ENCODE measurements at places on chromosomes 2 and 18.
A peak's percentile ranks its signal among the peaks of the same experiment; 100 is the strongest.

DNA sequence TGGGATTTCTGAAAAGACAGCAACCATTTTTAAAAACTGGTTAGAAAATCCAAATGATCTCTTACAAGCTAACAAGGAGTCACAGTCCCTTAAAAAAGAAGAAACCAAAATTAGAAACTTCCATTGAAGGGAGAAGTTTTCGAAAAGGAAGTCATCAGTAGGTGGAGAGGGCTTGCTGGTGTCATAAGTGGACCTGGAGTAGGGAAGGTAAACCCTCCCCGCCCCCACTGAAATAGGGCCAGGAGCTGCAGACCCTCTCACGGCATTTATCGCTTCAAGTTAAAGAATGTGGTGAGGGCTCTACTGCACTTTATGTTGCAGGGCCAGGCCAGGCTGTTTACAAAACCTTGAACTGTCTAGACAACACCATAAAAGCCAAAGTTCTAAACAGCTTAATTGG is 2.9 kb downstream of the HOXD11 start:
- DNase-seq, result peak; percentile 54

DNA sequence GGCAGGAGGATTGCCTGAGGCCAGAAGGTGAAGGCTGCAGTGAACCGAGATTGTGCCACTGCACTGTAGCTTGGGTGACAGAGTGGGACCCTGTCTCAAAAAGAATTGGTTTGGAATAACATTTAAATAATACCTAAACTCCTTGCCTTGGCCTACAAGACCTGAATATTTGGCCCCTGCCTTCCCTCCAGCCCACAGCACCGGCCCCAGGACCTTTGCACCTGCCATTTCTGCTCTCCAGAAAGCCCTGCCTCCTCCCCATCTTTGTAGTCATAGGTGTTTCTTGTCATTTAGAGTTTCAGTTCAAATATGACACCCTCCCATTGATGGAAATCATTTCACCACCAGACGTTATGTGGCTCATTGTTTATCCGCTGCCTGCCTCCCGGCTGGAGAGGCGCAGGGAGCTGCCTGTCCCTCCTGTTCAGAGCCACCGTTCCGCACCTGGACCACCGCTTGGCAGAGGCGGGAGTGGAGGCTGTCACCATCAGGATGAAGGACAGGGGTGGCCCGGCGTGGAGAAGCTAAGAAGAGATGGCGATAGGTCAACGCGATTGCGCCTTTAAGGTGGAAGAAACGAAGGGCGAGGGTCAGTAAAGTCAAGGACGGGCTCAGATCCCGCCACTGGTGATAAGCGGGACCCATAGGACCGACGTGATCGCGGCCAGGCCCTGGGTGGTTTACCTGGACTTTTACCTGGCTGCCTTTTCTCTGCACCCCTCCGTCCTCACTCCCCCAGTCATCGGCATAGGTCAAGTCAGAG is 638 bp upstream of the LPIN1 start:
- no peak for DNase-seq

GRCh38 chr18:75351409-75351808 is 76.1 kb downstream of the SMIM21 start:
- no peak for DNase-seq

DNA sequence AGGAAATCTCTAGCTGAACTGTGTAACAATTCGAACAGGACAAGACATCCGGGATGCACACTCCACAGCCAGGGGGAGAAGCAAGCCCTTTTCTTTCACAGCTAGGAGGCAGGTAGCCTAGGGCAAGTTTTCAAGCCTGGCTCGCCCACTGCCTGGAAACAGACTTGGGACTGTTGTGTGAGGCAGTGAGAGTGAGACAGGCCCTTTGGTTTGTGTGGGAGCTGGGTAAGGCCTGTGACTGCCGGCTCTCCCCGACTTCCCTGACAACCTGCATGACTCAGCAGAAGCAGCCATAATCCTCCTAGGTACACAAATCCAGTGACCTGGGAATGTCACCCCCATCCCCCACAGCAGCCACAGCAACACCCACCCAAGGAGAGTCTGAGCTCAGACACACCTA is 179.7 kb downstream of the WDPCP start:
- DNase-seq, result no peak

- no peak for DNase-seq
Measured at GRCh38 chr18:57889841-57890240, 86.7 kb upstream of the ATP8B1 start.

- no peak for DNase-seq
Measured at GRCh38 chr18:54240629-54241107, 16.2 kb upstream of the MBD2 start.

DNA sequence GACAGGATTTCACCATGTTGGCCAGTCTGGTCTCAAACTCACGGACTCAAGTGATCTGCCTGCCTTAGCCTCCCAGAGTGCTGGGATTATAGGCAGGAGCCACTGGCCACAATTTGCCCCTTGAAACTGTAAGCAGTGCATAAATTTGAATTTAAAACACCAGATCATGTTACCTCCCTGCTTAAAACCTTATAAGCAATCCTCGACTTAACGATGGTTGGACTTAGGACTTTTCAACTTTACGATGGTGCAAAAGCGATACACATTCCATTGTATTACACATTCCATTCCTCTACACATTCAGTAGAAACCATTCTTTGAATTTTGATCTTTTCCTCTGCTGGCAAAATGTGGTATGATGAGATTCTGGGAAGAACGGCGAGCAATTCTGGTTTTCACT is 23.2 kb upstream of the EFR3B start:
- peak; percentile 82 for DNase-seq

DNA sequence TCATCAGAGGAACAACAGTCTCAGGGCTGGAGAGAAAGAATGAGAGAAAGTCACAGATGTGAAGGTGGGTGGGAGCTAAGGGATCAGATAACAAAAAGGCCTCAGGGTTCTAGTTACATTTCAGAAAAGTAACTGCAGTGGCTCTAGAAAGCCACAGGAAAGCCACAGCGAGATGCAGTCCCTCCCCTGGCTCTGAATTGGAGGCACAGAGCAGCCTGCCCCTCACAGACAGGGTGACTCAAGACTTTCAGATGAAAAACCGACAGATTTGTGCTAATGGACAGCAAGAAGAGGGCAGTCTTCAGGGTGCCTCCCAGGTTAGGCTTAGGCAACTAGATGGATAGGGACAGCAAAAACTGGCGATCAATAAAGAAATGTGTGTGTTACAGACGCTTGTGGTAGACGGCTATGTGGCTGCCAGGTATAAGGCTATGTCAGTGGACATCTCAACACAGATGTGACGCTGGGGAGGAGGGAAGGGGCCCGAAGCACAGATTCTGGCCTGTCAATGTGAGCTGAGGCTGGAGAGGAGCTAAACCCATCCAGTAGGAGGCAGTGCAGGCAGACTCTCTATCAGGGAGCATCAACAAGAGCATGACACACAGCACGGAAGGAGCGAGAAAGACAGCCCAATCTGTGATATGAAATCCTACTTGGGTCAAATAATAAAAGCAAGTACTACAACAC is 26.2 kb downstream of the UNC50 start:
- peak; percentile 13 for DNase-seq

DNA sequence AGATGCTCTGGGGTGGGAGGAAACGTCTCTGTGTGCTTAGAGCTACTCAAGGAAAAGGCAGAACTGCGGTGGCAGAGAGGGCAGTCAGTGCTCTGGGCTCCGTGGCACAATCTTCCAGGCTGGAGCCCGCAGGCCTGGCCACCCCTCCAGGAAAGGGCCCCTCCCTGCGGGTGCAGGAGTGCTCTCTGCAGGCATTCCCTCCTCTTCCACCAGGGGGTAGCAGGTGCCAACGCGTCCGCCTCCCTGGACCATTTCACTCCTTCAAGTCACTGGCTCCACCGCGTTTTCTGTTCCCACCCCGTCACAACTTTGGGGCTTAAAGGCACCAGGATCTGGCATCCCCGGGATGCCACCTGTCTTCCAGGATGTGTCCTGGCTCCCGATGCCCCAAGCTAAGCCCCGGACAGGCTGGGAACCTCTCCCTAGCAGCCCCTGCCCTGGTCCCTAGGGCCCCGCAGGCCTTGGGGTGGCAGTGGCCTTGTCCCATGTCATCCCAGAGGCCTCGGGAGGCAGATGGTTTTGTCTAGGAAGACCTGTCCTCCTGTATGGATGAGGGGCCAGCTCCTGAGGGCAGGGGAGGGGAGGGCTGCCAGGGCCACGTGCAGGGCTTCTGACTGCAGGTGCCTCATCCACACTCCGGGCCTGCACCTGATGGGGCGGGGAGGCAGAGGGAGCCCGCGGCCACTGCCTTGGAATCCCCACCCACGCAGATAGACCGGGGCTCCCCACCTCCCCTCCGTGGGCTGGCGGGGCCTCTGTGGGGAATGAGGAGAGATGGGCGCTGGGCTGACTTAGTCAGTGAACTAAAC is 26.4 kb downstream of the KCNIP3 start:
- DNase-seq, result peak; percentile 81

GRCh38 chr18:24248359-24248758 is 109.5 kb downstream of the CABYR start:
- DNase-seq, result no peak

- DNase-seq, result peak; percentile 26
Measured at GRCh38 chr2:22347306-22347705, 1037.7 kb upstream of the KLHL29 start.

GRCh38 chr18:75588412-75588811 is 160.9 kb upstream of the SMIM21 start:
- DNase-seq, result no peak

DNA sequence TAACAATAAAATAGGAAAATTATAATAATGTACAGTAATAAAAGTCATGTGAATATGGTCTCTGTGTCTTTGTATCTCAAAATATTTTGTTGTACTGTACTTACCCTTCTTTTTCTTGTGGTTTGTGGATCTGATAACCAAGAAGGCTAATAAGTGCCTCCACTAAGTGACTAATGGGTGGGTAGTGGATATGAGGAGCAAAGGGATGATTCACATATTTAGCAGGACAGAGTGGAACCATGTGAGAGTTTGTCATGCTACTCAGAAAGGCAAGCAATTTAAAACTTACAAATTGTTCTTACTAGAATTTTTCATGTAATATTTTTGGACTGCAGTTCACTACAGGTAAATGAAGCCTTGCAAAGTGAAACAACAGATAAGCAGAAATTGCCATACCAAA is 1241.2 kb upstream of the CDH2 start:
- DNase-seq, result no peak

DNA sequence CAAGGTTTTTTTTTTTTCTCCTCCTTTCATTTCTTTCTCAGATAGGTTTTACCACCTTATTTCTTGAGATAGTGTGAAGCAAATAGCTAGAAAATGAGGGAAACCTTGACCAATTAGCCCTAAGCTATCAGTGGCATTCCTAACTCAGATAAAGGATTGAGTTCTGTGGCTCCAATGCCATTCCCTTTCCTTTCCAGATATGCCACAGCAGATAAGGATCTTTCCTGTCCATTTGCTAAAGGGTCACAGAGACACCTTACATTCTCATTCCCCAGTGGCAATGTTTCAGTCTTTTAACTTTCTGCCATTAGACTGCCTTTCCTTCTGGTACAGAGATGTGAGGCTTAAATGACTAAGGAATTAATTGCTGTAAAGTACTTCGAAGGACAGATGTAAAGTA is 81.7 kb downstream of the MGAT5 start:
- no peak for DNase-seq

DNA sequence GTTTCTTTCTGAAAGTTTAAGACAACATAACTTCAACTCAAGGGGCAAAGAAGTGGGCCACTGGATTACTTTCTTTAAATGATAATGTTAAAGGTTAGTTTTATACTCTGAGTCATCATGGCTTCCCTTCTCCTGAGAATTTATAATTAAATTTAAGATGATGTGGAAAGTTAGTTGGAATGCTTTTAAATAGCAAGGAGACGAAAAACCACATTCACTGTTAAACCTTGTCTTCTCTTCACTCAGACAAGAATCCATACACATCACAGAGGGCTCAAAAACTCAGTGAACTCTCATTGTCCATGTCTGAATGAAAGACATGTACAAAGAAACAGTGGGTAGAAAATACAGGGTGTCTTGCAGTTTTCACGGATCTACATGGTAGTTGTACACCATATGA is 65.6 kb downstream of the COL5A2 start:
- no peak for DNase-seq

DNA sequence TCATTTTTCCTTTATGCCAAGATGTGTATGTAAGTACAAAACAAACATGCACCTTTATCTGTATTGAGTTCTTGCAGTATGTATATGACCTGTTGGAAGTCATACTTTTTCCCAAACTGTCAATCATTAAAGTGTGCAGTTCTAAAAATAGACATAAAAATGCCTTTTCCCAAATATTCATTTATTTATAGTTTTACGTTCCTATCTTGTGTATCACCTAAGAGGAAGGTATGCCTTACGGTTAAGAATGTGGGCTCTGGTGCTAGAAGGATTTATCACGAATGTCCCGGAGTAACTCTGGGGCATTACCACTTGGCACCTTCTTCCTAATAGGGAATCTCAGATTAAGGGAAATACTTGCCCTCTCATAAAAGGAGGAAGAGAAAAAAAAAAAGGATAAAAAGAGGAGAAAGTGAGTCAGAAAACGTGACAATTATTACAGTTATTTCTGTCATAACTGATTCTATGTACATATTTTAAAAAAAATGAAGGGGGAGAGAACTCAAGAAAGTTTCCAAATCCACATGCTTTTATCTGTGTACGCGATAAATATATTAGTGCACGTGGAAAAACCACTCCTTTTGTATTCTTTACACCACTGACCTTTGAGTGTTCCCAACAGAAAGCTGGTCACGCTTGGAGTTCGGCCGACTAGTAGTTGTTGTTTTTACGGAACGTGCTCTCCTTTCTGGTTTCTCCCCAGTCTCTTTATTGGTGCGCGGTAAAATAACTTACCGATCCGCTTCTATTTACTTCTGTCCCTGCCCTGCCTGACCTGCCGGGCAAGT is 721 bp downstream of the MCEE start:
- no peak for DNase-seq

- peak; percentile 16 for DNase-seq
Measured at GRCh38 chr18:48336332-48336731, 72.9 kb downstream of the ZBTB7C start.

GRCh38 chr2:129188451-129188850 is 791.0 kb upstream of the RAB6C start:
- no peak for DNase-seq

DNA sequence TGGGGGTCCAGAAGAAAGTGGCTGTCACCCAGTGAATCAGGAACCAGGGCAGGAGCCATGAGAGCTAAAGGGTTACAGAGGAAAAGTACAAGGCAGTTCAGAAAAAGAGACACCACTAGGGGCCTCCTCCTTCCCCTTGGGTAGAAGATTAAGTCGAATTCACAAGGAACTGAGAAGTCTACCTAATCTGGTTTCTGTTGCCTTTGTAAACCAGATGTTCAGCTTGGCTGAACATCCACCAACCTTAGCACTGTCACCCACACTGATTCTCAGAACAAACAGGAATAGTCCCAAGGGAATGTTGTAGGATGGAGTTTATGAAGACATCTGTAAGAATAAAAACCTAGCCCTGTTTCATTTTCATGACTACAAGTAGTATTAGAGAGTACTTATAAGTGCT is 90.4 kb upstream of the NOSTRIN start:
- DNase-seq, result no peak

DNA sequence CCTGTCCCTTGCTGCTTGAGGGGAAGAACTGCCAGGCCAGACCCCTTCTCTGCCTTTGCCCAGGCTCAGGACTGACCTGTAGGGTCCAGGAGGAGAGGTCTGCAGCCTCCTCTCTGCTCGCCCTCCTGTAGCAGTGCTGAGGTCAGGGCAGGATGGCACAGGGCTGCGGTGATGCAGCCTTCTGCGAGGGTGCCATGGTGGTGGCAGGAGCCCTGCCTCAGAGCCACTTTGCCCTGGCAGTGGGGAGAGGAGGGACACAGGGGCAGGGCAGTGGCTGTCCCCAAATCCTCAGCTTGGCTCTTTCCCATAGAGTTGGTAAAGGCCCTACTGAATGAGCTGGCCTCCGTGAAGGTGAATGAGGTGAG is 884 bp downstream of the PROM2 start:
- no peak for DNase-seq

- DNase-seq, result no peak
Measured at GRCh38 chr2:8076448-8077342, 605.2 kb upstream of the ID2 start.

GRCh38 chr18:54931152-54931551 is 28.1 kb downstream of the CCDC68 start:
- peak; percentile 5 for DNase-seq

Data from NCI-H526 (cell line).